ENCODE measurements at places on chromosomes 1 and 21.

GRCh38 chr21:25855576-25855975, 120.8 kb downstream of the GABPA start:
- no peak for DNase-seq

- DNase-seq = no peak
Measured at GRCh38 chr1:7513081-7513480, 258.0 kb upstream of the VAMP3 start.

DNA sequence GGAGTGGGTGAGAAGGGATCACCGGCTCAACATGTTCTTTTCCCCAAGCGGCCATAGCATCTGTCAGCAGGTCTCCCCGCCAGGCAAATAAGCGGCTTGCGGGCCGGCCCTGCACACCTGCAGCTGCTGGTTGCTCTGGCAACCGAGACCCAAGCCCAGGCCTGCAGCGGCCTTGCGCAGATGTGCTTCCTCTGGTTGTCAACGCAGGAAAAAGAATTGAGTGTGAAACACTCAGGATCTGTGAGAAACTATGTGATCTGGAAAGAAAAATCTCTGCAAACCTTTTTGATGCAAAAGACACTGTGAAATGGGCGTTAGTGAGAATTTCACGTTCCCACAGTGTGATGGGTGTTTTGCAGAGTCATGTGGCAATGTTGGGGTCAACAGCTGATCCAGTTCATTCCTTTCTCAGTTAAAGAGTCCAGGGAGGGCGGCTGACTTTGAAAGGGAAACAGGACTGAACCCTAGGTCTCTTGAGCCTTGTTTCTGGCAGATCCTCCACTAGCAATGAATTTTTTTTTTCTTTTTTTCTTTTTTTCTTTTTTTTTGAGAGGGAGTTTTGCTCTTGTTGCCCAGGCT, 28.4 kb downstream of the TOMM20 start:
- no peak for DNase-seq

DNA sequence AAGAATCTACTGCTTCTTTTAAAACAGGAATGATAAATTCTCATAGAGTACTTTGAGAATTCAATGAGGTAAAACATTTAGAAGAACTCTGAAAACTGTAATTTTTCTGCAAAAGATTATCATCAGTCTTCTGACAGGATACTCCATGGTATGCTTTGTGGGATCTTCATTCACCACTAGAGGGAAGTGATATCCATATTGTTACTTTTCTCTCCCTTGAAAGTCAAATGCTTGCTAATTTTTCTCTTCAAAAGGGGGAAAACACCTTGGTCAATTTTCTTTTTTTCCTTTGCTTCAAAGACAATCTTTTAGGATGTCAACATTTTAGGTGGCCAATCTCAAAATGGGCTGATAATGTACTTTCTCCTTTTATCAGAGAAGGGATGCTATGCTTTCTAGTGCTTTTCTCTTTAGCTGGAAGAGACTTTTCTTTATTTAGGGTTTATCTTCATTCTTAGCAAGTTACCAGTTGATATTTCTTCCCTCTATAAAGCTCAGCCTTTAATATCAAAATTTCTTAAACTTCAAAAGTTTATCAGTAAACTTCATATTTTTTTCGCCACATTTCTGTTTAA, 95.5 kb downstream of the NEGR1 start:
- DNase-seq = no peak

GRCh38 chr1:8458607-8459006, 140.7 kb downstream of the SLC45A1 start:
- no peak for DNase-seq

DNA sequence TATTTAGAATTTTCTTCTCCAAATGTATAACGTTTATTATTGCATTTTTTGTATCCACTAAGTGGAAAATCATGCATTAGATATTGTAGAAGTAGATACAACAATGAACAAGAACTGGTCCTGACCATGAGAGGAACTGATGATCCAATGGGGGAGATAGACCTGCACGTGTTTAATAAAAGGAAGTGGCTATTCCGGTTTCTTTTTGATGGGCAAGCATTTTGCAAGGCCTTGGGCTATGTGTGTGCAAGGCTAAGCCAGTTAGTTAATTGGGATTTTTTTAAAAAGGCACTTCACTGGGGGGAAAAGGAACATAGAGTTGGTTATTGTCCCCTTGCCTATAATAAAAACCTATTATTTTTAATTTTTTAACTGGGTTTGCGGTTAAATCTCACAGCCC, 961 bp upstream of the VCAM1 start:
- DNase-seq = no peak

DNA sequence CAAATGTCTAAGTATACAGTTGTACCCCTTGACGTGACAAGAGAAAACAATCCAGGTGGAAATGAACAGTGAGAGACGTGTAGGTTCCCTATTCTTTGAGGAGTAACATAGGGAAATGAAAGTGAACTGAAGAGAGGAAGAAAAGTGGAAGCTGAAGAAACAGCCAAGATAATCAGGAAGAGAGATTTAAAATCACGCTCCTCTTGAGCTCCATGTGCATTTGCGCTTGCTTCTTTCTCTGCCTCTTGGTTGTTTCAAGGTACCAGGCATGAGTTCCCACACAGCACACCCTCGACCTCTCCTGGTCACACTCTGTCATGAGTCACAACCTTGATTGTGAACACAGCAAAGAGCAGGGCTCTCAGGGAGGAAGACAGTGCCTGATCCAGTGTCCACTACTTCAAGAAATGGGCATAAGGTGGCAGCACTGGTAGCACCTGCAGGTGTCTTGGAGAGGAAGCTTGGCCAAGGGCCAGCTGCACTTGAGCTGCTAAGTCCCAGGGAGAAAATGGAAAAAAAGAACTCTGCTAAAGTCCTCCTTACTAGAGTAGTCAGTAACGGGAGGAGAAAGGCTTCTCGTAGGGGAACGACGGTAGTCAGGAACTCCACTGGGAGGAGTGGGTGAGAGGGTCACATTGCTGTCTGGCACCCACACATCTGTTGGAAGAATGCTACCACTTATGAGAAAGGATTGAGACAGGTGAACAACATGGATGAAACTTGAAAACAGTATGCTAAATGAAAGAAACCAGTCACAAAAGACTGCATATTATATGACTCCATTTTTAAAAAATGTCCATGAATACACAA, 18.3 kb upstream of the ARID1A start:
- peak; percentile 69 for DNase-seq

DNA sequence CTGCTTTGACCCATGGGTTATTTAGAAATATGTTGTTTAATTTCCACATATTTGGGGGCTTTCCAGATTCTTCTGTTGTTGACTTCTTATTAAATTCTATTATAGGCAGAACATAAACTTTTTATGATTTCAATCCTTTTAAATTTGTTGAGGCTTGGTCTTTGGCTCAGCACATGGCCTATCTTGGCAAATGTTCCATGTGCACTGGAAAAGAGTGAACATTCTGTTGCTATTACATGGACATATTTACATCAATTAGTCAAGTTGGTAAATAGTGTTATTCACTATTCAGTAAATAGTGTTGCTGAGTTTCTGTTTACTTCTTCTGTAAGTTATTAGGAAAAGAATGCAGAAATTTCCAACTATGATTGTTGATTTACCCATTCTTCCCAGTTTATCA, 75.4 kb downstream of the ETS2 start:
- no peak for DNase-seq

DNA sequence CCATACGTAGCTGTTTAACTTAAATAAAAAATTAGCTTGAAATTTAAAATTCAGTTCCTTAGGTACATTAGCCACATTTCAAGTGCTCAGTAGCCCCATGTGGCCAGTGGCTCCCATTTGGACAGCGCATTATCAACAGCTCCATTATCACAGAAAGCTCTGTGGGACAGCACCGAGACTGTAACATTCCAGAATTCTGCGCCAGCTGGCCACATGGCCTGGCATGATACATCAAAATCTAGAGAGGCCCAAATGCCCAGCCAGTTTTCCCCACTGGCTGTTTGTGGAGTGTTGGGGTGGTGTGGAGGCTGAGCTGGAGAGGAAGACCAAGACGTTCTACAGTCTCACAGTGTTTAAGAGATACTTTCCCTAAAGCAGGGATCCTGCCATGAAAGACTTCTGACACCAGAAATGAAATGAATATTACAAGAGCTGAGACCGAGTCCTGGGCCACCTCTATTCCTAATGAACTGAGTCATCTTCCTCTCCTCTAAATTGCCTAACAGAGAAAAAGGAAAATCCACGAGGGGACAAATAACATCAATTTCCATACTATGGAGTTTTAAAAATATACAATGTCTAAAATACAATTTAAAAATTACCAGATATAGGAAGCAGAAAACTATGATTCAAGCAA, 27.3 kb upstream of the ACTA1 start:
- no peak for DNase-seq

- no peak for DNase-seq
Measured at GRCh38 chr21:27058673-27059605, 92.1 kb upstream of the ADAMTS5 start.

DNA sequence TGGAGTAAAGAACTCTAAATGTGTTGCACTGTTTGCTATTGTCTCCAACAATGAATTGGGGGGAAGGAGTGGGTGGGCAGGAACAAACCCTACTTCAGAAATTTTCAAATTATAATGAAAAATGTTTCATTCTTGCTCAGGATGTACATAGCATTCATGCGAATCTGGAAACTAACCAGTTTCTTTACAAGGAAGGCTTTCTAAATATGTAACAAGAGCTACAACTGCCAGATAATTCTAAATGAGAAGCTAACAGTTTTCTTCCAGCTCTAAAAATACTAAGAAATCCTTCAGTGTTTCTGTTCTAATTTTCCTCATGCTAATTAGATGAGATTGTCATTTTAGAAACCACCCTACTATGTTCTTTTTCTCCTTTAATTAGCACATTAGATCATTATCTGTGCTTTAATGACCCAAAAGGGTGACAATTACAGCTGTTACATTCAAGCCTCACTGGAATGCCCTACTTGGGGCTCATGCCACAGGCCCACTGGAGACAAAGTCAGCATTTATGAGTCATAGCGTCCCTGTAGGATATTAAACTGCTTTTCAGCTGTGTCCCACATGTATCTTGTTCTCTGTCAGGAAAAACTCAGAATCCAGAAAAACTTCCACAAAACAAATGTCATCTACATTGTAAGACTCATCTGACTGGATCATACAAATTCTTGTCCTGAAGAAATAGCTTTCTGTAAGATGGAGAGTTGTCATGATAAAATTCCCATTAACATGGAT, 804.6 kb upstream of the CXADR start:
- DNase-seq = no peak

DNA sequence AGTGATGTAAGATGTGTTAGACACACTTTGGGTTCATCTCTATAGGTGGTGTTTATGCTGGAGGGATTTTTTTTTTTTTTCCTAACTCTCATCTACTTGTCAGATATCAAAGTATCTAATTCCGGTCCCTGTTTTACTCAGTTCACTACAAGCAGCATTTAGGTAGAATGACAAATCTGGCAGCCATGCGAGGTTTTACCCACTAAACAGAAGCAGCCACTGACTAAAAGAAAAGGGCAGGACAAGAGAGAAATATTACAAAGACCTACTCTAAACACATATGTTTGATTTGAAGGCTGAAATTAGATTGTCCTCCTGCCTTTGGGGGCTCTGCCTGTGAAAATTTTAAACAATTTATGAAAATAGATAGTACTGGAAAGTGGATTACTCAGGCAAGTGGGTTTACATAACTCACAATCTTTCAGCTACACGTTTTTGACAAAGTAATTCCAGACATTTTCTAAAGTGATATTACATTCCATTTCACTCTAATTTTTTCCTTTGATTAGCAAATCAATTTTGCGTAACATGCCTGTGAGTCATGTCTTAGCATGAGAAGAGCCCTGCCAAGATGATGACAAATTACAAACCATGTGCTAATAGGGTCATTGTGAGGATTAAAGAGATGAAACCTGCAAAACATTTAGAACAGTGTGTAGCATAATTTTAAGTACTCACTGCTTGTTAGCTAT, 172.6 kb downstream of the PLA2G4A start:
- no peak for DNase-seq

- no peak for DNase-seq
Measured at GRCh38 chr1:100497796-100498195, 40.1 kb upstream of the GPR88 start.

DNA sequence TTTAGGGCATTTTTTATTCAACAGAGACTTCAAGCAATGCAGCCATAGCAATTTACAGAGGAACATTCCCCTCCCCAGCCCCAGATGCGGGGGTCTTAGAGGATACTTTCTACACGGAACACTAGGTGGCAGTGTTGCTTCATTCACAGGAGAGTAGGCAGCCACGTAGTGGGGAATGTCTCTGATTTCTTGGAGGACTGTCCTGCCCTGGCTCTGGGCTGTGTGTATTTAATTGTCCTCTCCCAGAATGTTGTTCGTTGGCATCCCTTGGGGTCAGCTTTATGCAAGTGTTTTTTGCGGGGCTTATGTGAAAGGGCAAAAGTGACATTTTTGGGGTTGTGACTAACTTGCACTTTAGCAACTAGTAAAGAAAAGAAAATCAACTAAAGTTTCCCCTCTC, 96.9 kb downstream of the PAPPA2 start:
- DNase-seq = no peak

DNA sequence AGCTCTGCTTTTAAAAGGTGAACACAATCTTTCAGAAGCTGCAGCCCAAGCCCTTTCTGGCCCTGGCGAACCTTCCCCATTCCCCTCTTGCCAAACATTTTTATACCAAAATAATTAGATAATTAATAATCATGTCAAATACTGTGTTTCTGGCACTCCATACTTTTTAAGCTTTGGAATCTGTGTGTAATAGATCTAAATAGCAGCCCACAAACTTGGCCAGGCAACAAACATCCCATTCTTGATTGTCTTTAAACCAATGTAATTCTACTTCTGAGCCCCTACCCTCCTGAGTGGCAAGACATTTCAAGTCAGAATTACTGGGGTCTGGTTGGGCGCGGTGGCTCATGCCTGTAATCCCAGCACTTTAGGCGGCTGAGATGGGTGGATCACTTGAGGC, 137.7 kb downstream of the NAV1 start:
- DNase-seq = no peak

- DNase-seq = peak; percentile 39
Measured at GRCh38 chr1:173409613-173410012, 67.5 kb upstream of the PRDX6 start.

DNA sequence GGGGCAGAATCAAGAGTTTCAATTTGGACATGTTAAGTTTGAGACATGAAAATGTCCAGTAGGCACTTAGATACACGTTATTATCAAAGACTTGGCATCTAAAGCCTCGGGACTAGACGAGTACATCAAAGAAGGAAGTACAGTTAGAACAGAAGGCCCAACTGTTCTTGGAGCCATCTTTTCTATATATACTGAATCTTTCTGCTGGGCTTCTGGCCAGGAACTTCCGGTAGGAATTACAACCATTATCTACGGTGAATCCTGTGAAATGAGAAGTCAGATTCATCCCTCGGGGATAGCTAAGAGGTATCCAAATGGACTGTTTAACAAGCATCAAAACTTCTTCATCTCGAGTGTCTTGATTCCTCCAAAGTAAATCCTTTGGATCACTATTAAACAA, 34.4 kb upstream of the NRDC start:
- no peak for DNase-seq

- DNase-seq = peak; percentile 37
Measured at GRCh38 chr1:108897865-108898720, 21.3 kb downstream of the GPSM2 start.

All from CD4-positive, alpha-beta T cell treated with Interleukin-6 for 4 hours (primary cell).